Urinary bladder (tissue), 4 donors: ENCODE measurements at places on chromosomes 2 and 18.

GRCh38 chr2:15639323-15640251 is 47.9 kb downstream of the DDX1 start:
- no peak for DNase-seq

DNA sequence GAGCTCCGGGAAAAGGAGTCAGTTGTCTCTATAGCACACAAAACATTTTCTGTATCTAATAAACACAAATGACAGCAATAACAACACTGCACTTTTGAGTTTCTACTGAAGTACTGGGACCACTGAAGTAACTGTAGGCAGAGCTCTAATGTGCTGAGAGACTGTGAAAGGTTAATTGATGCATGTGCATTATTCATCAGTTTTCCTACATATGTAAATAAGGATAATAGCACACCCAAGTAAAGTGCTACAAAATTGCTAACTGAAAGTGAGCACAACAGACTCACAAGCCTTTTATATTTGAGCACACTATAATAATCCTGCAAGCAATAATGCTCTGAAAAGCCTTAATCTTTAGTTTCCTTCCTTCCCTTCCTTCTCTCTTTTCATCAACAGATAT is 1051.6 kb downstream of the LRP1B start:
- DNase-seq, result no peak

DNA sequence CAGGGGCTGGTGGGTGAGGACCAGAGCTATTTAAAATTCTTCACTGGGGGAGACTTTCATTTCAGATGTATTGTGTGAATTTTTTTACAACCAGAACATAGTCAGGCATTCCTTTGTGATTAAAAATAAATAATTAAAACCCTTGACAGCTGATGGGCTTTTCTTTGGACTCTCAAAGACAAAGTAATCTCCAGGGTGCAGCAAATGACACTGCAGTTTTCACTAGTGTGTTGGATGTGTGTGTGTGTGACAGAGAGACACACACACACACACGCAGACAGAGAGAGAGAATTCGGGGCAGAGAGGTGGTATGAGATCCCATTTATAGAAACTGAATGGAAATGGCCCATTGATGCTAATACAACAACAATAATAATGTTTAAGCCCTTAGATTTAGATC is 10.3 kb upstream of the GALNT14 start:
- DNase-seq, result no peak

DNA sequence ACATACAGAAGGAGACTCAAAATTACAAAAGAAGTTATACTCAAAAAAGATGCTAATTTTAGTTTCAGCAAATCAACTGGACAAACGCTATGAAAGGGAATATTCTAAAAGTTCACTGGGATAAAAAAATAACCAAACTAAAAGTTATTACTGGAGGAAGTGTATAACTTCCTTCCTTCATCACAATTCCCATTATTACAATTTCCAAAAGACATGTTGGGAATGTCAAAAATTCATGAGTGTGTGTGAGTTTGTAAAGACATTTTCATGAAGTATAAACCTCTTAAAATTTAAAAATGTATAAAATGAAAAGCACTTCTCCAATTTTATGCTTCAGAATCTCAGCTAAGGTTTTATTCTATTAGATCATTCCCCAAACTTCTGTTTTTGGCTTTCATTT is 67.8 kb downstream of the MERTK start:
- DNase-seq, result no peak

- DNase-seq, result no peak
These were observed 59.4 kb upstream of the BZW1 start for GRCh38 chr2:200752332-200752731.

DNA sequence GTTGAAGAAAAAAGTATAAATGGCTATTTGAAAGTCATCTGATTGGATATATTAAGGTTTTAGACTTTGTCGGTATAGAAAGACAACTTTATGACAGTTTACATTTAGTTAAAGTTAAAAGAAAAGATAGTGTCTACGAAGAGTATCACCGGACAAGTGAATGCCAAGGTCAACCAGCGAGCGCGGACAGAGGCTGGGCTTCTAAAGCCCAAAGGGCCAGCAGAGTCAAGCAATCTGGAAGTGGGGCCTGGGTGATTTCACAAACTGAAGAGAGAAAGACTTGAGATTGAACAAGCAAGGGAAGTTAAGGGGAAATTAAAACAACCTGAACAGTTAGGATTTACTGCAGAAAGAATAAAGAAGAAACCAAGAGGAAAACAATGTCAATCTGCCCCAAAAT is 16.3 kb downstream of the ZNF521 start:
- no peak for DNase-seq

GRCh38 chr18:76457475-76457874 is 37.6 kb downstream of the ZNF516 start:
- no peak for DNase-seq

- no peak for DNase-seq
These were observed 430 bp downstream of the BIN1 start for GRCh38 chr2:127106457-127106990.

GRCh38 chr2:146246736-146247523 is 1597.9 kb upstream of the ACVR2A start:
- no peak for DNase-seq

GRCh38 chr2:30408961-30409387 is 38.1 kb upstream of the LCLAT1 start:
- DNase-seq, result no peak

DNA sequence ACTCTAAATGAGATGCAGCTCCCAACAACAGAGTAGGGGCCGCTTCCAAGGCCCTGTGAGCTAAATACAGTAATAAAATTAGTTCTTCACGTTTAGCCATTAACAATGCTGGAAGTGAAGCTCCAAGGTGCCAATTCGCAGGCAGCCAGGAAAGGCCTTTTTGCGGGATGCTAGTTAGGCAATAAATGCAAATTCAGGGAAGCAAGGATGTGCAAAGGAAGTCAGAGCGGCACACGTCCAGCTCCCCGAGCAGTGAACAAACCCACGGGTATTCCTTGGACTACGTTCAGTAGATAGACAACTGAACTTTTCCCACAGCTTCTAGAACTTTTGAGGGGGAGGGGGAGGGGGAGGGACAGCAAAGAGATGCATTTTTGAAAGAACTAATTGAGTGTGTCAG is 6.9 kb downstream of the ZNF516 start:
- no peak for DNase-seq

- DNase-seq, result no peak
These were observed 961.6 kb upstream of the CHAC2 start for GRCh38 chr2:52805901-52806410.

- DNase-seq, result no peak
These were observed 9.1 kb downstream of the PLEK start for GRCh38 chr2:68374184-68374583.
